ENCODE measurements at places on chromosomes 12 and 14.

DNA sequence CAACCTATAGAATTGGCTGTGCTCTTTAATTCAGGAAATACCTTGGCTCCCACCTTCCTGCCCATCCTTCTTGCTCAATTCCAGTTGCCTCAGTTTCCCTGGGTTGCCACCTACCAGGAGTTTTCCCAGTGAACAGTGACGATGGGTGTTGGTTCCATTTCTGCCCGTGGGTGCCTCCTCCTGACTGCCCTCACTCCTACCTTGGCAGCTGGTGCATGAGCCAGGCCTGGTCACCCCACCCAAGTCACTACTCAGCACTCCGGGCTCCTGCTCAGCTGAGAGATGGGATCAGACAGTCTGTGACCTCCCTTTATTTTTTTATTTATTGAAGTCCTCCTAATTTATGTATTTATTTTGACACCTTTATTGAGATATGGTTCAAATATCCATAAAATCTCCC lies 31.0 kb upstream of the PTGR2 start:
- no peak for DNase-seq

DNA sequence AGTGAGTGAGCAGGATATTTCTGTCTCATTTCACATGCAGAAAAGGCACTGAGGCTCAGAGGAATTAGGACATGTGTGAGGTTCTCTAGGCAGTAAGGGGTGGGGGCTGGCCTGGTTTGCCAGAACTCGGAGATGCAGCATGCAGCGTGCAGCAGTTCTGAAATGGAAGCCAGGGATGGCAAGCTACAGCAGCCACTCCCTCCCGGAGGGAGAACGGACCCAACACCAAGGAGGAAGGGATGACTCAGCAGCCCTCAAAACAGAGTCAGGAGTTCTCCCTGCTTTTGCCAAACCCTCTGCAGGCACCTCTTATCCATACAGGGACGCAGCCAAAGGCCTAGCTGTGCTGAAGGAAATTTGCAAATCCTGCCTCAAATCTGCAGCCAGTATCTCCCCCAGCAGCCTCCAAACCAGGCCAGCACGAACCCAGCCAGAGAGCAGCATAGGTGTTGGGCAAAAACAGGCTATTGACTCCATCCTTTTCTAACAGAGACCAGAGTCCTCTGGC lies 10.3 kb upstream of the SERPINA3 start:
- DNase-seq: no peak

DNA sequence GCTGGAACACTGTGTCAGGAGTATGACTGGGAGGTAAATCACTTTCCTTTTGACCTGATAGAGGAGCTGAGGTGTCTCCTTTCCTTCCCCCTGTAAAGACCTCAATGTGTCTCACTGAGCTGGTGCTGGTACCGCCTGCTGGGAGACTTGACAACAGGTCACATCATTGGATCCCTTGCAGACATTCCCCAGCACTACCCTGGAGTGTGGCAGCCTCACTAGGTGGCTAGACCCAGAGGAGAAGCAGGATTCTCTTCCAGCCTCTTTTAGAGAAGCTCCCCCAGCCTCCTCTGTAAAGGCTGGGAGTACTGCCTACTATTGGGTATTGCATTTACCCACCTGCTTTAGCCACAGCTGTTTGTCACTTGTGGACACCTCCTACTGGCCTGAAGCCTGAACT lies 223.9 kb downstream of the ADGRD1 start:
- no peak for DNase-seq

GRCh38 chr14:40417777-40418401 lies 985.7 kb upstream of the FBXO33 start:
- peak; percentile 48 for DNase-seq

GRCh38 chr12:17793854-17794253 lies 296.1 kb downstream of the RERGL start:
- no peak for DNase-seq

- DNase-seq: no peak
Measured at GRCh38 chr14:101588286-101588975, 27.1 kb downstream of the DIO3 start.

Data from NCI-H524 treated with DMSO at 0.1 percent for 48 hours (cell line).